ENCODE measurements at places on chromosomes 5 and 9.
A peak's percentile ranks its signal among the peaks of the same experiment; 100 is the strongest.

DNA sequence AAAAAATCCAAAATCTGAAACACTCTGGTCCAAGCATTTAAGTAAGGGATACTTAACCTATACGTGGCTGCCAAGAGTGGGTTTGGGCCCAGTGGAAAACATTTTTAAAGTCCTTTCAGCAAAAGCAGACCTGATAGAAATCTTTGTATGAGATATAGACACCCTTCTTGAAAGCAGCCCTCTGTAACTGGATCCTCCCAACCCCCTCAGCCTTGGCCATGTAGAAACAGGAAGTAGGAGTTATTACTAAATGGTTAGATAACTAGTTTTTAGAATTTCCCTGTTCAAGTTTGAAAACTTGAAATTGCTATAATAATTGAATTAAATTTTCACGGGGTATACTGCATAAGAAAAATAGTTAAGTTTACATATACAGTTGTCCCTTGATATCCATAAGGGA, 111.3 kb upstream of the PCA3 start:
- no peak for DNase-seq

GRCh38 chr5:149320791-149321330, 24.4 kb upstream of the GRPEL2 start:
- DNase-seq: peak; percentile 94

DNA sequence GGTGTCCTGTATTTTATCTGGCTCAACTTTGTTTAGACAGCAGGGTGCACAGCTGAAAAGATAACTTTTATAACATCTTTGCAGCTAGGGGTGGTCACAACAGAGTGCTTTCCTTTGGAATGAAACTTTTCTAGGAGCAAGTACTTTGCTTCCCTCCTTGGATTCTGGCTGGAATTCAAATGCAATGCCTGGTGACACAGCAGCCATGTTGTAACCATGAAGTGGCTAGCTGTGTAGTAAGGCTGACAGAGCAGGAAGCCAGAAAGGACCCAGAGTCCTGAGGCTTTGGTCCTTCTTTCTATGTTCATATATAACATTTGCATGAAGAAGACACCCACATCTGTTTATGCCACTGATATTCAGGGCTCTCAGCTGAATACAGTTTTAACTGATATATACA, 48.1 kb downstream of the TENT4A start:
- no peak for DNase-seq

GRCh38 chr5:107426209-107426608, 244.5 kb downstream of the EFNA5 start:
- DNase-seq: no peak

- no peak for DNase-seq
These were observed 145.5 kb upstream of the MAP3K1 start for GRCh38 chr5:56669534-56670483.

- no peak for DNase-seq
These were observed 80.7 kb upstream of the ADAMTS19 start for GRCh38 chr5:129379406-129379805.

DNA sequence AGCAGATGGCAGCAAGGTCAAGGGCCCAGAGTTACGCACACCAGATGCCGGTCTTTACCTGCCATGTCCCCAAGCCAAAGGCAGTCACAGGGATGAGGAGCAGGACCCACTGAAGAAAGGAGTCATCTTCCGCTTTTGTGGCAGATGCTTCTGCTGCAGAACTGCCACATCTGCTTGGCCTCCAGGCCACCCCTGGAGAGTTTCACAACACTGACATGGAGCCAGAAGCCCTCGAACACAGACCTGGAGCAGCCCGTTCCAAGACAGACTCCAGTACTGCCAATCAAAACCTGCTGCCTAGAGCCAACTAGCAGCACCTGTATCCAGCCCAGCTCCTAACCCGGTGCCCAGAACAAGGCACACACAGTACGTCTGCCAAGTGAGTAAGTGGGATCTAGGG, 1.5 kb downstream of the SURF1 start:
- DNase-seq: no peak

DNA sequence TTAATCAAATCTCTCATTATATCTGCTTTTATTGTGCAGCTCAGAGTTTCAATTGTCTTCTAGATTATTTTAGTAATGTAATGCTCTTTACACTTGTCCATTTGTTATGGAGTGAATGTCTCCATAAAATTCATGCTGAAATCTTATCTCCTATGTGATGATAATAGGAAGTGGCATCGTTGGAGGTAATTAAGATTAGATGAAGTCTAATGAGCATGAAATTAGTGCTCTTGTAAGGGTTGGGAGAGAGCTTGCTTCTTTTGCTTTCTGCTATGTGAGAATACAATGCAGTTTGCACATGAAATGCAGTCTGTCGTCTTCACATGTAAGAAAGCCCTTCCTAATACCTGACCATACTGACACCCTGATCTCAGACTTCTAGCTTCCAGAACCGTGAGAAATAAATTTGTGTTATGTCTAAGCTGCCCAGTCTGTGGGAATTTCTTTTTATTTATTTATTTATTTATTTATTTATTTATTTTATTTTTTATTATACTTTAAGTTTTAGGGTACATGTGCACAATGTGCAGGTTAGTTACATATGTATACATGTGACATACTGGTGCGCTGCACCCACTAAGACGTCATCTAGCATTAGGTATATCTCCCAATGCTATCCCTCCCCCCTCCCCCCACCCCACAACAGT, 1399.2 kb upstream of the CDH6 start:
- no peak for DNase-seq

- no peak for DNase-seq
These were observed 73.3 kb downstream of the FER start for GRCh38 chr5:108820983-108821382.

GRCh38 chr5:171681061-171681460, 104.6 kb upstream of the SMIM23 start:
- DNase-seq: no peak

DNA sequence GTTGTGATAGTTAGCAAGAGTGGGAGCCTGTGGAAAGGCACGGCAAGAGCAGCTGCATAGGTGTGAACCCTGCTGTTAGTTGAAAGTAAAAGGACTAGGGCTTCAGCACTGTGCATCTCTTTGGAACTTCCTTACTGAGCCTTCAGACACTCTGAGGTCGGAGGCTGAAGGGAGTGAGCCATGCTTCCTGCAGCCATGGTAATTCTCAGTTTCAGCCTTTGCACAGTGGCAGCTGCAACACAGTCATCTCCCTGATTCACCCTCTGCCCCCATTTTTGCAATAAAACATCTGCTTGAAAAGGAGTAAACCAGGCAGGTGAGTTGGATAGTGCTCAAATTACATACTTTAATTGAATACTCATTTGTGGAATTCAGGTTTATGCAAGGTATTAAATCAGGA, 6.5 kb upstream of the TLE4 start:
- DNase-seq: no peak

Measured in testis (tissue), 5 donors.